ENCODE measurements at places on chromosomes 2 and 18.

- DNase-seq: peak; percentile 30
Measured at GRCh38 chr2:204049635-204050034, 113.1 kb downstream of the ICOS start.

GRCh38 chr18:43314941-43315340 lies 37.7 kb upstream of the SYT4 start:
- DNase-seq: no peak

GRCh38 chr2:71226096-71226964 lies 573 bp downstream of the PAIP2B start:
- no peak for DNase-seq

DNA sequence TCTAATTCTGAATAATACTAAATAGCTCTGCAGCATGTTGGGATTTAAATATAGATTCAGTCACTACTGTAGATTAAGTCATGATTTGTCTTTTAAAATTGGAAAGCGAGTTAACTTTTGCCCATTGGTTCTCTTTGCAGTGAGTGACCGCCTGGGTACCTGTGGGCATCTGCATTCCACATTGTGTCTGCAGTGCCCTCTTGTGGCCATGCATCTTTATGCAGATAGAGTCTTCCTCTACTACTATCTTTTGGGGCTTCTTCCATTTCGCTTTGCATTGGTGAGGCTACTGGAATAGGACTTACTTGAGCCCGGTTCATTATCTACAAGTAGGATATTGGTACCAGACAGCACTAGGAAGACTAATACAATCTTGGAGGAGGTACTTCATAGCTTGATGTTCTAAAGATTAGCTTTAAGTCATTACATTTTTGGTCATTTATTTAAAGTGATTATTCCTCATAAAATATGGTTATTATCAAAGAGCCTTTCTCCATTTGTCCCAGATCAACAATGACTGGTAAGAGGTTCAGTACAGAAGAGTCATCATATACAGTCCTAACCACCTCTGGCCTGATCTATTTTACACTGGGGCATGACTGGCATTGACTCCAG lies 203.0 kb downstream of the SOCS6 start:
- peak; percentile 65 for DNase-seq

GRCh38 chr18:11387880-11388279 lies 221.5 kb upstream of the SLC35G4 start:
- DNase-seq: peak; percentile 20

- no peak for DNase-seq
Measured at GRCh38 chr2:188322569-188323551, 31.2 kb downstream of the GULP1 start.

DNA sequence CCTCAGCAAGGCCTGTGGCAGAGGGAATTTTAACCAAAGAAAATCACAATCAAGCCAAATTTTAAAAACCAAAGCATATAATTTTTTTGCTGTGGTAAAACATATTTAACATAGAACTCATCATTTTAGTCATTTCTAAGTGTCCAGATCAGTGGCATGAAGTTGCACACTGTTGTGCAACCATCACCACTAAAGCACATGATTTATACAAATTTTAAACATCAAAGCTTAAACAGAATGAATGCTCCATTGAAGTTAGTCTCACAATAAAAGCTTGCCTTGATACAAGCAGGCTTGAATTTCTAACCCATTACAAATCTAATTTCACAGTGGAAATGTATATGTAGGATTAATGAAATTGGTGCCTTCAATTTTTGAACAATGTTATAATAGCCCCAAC lies 31.2 kb downstream of the FTCDNL1 start:
- DNase-seq: no peak

DNA sequence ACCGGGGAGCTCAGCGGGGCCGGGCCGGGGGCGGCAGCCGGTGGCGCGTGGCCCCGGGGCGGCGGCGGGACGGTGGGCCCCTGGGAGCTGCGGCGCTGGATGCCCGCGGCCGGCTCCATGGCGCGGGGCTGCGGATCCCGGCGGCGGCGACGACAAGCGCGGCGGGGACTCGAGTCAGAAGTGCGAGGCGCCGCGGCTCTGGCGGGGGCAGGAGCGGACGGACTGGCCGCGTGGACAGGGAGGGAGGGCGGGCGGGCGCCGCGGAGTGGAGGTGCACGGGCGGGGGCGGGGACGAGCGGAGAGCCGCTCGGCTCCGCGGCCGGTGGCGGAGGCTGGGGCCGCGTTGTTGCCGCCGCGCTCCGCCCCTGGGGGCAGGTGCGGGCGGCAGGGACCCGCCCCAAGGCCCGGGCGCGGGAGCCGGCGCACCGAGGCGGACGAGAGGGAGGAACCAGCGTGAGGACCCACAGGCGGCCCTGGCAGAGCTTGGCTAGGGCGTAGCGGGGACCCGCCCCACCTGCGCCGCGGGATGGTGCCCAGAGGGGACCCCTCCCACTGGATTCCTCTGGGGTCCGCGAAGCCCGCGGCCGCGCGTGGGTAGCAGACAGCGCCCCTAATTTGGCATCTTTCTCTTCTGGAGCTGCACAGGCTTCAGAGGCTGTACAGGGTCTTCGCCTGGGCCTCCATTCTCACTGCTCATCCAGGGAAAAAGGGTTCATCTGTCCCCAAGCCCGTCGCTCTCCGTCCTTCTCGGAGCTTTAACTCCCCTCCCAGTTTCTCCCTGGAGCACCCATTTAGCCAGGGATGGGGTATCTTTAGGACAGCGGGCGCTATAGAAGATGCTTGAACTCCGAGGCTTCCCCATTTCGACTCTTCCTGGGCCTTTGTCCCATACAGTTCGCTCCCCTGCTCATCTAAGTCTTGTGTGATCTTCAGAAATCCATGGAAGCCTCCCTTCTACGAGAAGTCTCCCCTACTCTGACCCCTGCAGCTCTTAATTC lies at the start of gene TMEM163:
Gene TMEM163, minus strand, starts transcription at position 184 of the 998 bp plus-strand sequence.
- peak; percentile 73 for DNase-seq

- no peak for DNase-seq
Measured at GRCh38 chr18:60847517-60847916, 474.9 kb upstream of the MC4R start.

- DNase-seq: no peak
Measured at GRCh38 chr2:74533464-74533863, 3.7 kb downstream of the HTRA2 start.

- no peak for DNase-seq
Measured at GRCh38 chr2:230542751-230543150, 126.8 kb downstream of the SP100 start.

- no peak for DNase-seq
Measured at GRCh38 chr2:38685116-38685735, 19.3 kb downstream of the GALM start.

DNA sequence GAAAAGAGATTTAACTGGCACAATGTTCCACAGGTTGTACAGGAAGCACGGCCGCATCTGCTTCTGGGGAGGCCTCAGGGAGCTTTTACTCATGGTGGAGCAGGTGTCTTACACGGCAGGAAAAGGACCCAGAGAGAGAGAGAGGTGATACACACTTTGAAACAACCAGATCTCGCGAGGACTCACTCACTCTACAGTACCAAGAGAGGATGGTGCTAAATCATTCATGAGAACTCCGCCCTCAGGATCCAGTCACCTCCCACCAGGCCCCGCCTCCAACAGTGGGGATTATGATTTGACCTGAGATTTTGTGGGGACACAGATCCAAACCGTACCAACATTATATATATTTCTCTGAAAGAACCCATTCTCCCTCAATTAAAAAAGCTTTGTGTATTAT lies 79.7 kb upstream of the DOCK10 start:
- DNase-seq: no peak

GRCh38 chr18:6781796-6782195 lies 52.3 kb downstream of the ARHGAP28 start:
- DNase-seq: no peak

- DNase-seq: no peak
Measured at GRCh38 chr2:219279916-219280516, 850 bp downstream of the DNAJB2 start.

DNA sequence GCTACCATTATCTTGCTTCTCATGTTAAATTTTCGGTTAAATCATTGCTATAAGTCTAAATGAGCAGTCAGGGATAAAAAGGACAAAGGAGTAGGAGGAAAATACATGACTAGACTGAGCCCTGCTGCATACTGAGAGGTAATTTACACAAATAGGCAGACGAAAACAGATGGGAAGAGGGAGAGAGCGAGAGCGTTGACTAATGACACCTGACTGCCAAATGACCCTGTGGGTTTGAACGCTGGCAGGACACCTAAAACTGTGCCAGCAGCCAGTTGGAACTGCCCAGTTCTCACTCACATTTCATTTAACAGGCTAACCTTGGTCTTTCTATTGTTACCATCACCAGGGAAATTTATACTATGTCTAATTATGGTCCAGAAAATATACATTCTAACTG lies 978.2 kb downstream of the CPS1 start:
- DNase-seq: no peak

DNA sequence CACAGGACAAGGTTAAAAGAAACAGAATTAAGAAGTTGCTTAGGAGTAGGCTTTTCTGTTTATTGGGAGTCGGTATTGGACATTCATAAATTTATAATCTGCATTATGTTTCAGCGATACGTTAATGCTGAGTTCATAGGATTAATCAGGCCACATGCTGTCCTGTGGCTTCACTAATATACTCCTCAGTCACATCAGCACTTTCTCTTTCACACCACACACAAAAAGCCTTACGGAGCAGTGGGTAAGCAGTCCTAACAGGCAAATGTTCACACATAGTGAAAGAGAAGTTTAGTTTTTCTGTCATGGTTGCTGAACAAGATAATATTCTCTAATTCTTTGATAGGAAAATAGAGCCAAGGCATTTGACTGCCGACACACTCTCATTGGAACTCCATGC lies 411.7 kb upstream of the RAB12 start:
- DNase-seq: no peak

GRCh38 chr2:73117441-73117840 lies 4.7 kb upstream of the RAB11FIP5 start:
- no peak for DNase-seq

- peak; percentile 75 for DNase-seq
Measured at GRCh38 chr2:8488001-8488738, 193.7 kb upstream of the ID2 start.

GRCh38 chr2:199882667-199883066 lies 28.4 kb upstream of the C2orf69 start:
- no peak for DNase-seq

DNA sequence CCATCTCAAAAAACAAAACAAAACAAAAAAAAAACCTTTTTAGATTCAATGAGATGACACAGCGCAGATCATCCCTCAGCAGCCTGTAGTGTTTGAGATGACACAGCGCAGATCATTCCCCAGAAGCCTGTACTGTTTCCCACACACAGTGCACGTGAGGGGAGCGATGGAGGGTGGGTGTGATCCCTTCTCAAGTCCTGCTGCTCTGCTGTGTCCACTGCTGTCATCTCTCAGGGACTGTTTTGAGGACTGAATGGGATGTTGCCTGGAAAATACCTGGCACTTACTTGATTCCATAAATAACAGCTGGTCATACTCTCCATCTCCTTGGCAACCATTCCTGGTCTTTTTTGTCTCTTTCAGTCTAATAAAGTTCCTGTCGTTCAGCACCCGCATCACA lies 25.7 kb downstream of the TGOLN2 start:
- DNase-seq: no peak

GRCh38 chr18:76265497-76266235 lies 229.4 kb downstream of the ZNF516 start:
- DNase-seq: no peak

DNA sequence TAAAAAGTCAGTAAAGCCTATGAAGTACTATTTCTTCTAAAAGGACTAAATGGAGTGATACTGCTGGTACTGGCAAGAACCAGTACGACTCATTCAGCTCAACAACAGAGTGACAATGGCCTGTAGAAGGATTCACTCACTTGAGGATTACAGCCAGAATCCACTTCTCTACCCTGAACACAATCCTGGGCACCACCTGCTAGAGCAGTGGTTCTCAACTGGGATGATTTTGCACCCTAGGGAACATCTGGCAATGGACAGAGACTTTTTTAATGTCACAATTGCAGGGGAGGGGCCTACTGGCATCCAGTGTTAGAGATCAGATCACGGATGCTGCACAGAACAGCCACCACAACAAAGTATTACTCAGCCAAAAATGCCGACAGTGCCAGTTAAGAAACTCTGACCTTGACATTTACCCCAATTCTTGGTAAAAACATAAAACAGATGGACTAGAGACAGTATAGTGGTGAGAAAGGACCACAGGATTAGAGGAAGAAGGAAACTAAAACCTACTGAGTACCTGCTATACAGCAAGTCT lies 5.0 kb downstream of the SPIRE1 start:
- DNase-seq: no peak

- no peak for DNase-seq
Measured at GRCh38 chr2:118425191-118425590, 336.9 kb downstream of the INSIG2 start.

DNA sequence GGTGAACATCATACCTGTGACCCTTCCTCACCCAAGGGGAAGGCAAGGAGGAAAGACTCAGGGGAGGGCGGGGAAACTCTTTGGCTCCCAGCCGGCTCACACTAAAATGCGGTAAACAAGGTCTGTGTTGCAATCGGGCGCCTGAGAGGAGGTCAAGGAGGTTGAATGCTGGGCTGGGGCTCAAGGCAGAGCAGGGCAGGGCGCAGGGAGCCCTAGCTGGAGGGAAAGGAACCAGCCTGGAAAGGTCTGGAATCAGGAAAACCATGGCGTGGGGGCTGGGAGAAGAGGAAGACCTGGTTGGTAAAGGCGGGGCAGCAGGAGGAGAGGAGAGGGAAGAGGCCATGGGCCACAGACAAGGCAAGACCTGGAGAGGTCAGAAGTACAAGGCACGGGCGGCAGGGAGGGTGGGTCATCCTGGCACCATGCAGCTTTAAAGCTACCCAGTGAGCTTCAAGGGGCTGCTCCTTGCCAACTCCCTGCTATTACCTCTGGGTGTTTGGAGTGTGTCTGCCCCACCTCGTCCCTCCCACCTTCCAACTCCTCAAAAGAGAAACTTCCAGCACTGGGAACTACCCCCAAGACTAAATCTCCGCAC lies 4.8 kb upstream of the TMEM37 start:
- no peak for DNase-seq

DNA sequence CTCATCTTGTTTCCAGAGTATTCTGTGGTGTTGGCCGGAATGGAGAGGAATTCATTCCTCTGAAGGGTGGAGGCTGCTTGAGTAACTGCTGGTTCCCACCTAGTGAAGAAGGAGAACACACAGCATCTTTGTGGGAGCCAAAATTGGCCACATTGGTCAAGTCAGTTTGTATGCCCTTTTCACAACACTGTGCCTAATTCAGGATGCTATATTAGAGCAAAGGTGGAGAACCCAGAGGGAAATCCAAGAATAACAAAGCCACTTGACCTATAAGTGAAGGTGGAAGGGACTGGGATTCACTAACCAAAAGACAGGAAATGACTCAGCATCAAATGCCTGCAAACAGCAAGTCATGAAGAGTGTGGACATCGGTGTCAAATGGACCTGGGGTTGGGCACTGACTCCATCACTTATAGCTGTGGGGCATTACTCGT lies 27.3 kb upstream of the MLPH start:
- no peak for DNase-seq

GRCh38 chr18:76518860-76519538 lies 24.0 kb upstream of the ZNF516 start:
- no peak for DNase-seq

DNA sequence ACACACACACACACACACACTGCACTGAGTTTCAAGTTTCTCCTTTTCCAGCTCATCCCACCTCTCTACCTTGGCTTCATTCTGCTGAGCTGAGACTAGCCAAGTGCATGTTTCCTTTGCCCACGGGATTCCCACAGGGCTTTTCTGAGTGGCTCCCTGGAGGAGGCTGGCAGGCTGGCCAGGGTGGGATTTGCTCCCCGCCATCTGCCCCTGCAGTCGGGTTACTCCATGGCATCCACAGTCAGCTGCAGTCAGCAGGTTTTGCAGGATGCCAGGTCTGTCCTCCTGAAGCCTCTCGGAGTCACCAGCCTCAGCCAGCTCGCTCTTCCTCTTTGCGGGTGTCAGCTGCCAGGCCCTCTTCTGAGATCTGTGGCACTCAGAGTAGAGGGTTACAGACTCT lies 783.7 kb upstream of the SOX11 start:
- no peak for DNase-seq
